ENCODE measurements at places on chromosomes 4 and X.

DNA sequence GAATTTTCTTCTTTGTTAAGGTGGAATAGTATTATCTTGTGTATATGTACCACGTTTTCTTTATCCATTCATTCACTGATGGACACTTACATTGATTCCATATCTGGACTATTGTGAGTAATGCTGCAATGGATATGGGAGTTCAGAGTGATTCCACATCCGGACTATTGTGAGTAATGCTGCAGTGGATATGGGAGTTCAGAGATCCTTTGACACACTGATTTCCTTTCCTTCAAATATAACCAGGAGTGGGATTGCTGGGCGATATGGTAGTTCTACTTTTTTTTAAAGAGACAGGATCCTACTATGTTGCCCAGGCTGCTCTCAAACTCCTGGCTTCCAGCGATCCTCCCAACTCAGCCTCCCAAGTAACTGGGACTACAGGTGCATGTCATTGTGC is 12.1 kb downstream of the TMEM156 start:
- no peak for DNase-seq

- no peak for DNase-seq
These were observed 81.0 kb downstream of the SORBS2 start for GRCh38 chr4:185730849-185731608.

DNA sequence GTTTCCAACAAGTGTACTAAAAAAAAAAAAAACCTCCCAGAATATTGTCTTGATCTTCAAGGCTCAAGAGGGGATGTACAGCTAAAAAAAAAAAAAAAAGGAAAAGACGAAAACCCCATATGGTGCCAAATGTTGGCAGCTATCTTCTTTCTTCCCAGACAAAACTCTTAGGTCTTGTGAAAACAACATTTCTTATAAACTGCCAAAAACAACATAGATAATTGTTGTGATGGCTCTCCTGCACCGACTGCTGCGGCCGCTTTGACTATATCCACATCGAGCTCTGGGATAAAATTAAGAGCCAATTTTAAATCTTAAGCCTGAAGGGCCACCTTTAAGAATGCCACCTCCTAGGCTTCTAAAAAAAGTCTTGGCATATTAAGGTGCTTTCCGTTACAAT is 23.5 kb downstream of the PDGFC start:
- DNase-seq, result no peak

DNA sequence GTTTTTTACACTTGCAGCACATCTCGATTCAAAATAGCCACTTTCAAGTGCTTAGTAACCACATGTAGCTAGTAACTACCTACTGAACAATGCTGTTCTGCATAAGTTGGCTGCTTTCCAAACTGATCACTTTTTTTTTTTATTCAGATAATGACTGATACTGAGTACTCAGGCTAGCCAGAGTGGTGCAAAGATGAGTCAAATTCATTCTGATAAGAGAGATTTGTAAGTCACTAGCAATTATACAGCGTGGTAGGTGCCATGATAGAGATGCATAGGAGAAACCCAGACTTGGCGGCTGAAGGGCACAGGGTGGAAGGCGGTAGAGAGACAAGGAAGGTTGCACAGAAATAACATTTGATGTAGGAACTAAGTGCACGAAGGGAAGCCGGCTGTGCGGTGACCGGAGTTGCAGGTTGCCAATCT is 357 bp upstream of the IGBP1 start:
- no peak for DNase-seq

DNA sequence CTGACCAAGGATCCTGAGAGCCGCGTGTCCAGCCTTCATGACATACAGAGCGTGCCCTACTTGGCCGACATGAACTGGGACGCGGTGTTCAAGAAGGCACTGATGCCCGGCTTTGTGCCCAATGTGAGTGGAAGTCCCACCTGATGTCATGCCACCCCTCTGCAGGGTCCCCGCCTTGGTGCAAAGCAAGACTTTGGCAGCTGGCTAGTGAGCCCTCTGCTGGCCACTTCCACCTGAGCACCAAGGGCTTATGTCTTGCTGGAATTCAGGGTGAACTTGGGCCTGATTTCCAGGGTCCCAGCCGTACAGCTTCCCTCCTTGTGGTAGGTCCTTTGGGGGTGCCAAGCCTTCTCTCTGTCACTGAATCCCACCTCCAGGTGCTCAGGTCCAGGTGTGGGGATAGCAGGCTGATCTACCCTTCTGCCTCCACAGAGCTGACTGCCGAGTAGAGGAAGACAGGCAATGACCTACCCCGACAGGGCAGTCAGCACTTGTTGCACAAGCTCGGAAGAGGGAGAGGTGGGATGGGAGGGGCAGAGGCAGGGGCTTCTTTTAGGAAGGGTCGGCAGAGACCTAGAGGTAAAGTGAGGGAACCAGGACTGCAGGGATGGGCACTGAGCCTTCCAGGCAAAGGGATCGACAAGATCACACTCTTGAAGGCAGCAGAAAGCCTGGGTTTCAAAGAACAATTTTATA is 248.1 kb downstream of the EVC2 start:
- no peak for DNase-seq

DNA sequence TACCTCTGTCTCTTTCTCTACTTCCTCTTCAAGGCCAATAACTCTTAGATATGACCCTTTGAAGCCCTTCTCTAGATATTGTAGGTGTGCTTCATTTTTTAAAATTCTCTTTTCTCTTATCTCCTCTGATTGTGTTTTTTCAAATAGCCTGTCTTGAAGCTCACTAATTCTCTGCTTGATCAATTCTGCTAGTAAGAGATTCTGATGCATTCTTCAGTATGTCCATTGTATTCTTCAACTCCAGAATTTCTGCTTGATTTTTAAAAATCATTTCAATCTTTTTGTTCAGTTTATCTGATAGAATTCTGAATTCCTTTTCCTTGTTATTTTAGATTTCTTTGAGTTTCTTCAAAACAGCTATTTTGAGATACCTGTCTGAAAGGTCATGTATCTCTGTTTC is 47.9 kb downstream of the MCUB start:
- no peak for DNase-seq

GRCh38 chr4:36824682-36825081 is 419.9 kb upstream of the NWD2 start:
- DNase-seq, result no peak

GRCh38 chrX:9842541-9842940 is 56.3 kb downstream of the SHROOM2 start:
- no peak for DNase-seq

- DNase-seq, result no peak
These were observed 886 bp downstream of the DCLK2 start for GRCh38 chr4:150079081-150079581.

DNA sequence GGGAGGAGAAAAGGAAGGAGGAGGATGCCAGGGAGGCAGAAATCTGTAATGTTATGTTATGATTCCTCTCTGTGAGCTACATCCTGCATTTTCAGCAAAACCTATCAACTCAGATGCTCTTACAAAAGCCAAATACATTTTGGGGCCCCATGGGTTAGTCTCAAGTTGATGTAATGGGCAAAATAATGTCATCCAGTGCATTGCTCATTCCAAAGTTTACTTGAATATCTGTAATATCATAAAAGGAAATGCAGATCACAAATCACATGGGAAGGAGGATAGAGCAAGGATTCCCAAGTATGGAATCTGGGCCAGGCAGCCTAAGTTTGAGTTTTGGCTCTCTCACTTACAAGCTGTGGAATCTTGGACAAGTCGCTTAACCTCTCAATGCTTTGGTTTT is 74.9 kb upstream of the SOD3 start:
- DNase-seq, result no peak

DNA sequence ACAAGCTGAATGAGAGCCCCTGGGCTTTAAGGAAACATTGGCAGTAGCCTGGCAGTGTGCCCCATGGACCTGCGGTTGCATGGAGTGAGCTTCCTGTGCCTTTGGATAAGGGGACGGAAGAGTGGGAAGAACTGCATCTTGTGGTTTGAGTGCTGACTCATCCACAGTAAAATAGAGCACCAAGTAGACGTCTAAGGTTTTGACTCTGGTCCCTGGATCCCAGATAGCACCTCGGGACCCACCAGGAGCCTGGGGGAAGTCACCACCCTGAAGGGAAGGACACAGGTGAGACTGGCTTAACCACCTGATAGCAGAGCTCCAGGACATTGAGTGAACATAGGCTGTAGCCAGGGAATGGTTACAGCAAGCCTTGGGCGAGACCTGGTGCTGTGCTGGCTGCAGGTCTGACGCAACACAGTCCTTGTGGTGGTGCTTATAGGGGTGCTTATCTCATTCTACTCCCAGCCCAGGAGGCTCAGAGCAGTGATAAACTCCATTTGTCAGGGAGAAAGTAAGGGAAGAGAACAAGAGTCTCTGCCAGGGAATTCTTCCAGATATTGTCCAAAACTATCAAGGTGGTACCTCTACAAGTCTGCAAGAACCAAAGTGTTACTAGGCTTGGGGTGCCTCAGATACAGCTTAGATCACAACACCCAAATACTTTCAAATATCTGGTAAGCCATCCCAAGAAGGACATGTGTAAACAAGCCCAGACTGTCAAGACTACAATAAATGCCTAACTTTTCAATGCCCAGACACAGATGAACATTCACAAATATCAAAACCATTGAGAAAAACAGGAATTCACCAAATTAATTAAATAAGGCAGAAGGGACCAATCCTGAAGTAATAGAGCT is 123.6 kb upstream of the TET2 start:
- no peak for DNase-seq

DNA sequence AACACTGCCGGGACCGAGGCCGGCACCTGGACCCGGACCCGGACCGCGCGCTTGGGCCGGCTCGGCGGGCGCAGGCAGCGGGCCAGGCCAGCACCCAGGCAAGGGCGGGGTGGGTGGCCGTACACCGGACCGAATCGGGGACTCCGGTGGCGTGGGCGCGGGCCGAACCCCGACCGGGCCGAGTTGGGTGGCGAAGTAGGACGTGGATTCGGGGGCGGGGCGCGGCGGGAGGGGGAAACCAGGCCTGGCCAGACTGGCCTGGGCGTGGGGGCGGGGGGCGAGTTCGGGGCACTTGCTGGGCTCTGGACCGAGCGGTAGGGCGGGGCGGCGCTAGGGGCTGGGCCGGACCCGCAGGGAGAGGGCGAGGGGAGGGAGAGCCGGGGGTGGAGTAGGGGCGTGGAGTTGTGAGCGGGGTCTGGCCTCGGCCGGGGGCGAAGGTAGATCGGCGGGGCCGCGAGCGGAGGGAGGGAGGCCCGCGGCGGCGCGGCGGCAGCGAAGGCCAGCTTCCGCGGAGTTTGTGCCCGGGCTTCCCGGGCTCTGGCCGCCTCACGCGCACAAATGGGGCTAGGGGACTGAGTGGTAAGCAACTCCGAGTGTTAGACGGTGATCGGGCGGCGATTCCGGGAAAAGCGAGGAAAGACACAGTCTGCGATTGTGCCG is 1.8 kb upstream of the BCORL1 start:
- DNase-seq, result no peak

GRCh38 chr4:68905939-68906779 is 45.4 kb downstream of the UGT2A3 start:
- DNase-seq, result no peak

DNA sequence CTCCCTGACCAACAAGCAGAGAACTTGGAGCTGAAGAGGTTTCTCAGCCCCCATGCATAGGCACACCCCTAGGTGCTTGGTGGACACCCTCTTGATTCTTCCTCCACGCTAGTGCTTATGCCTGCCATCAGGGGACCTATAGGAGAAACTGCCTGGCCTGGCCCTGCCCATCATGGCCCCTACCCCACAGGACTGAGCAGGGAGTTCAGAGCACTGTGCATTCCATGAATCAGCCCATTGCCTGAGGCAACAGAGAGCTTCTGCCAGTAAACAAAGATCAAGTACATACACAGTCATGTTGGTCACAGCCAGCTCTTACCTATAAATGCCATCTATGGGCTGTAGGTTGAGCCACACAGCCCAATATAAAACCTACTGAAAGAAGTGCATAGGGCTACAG is 99.1 kb upstream of the EDNRA start:
- no peak for DNase-seq

GRCh38 chrX:599837-600715 is 30.5 kb upstream of the SHOX start:
- DNase-seq, result no peak

DNA sequence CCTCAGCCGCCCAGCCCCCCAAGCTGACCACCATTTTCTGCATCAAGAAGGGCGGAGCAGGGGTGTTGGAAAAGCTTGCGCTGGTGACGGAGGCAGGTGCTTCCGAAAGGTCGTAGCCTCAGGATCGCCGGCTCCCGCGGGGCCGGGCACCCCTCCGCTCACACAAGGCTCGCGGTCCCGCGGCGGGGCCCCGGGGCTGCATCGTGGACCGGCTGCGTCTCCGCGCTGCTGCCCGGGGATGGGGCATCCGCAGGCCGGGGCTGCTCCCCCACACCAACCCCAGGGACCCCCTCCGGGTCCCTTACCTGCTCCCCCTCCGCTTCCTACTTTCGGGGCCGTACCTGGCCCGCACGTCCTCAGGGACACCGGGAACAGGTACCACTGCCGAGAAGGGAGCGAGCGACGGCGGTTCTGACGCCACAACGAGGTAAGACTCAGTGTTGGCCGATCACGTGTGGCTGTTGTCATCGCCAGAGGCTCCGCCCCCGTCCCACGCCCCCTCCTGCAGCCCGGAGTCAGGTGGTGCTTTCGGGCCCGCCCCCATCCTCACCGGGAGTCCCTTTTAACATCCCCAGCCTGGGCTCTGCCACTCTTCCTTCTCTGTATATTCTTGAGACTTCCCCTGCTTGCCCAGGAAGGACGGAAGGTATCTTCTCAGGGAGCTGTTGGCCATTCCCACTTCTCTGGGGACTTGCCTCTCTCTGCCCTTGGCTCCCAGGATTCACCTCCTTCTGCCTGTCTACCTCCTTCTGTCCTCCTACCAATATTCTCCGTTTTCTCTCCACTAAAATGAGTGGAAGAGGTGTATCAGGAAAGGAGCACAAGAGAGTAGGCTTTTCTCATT is at the start of gene BEX2:
Gene BEX2 (minus strand): TSS at position 436 of the 844 bp plus-strand sequence. CDS start 1,014 bp downstream, outside the sequence.
- peak; percentile 84 for DNase-seq

GRCh38 chr4:168588916-168589531 is 92.2 kb downstream of the PALLD start:
- no peak for DNase-seq

DNA sequence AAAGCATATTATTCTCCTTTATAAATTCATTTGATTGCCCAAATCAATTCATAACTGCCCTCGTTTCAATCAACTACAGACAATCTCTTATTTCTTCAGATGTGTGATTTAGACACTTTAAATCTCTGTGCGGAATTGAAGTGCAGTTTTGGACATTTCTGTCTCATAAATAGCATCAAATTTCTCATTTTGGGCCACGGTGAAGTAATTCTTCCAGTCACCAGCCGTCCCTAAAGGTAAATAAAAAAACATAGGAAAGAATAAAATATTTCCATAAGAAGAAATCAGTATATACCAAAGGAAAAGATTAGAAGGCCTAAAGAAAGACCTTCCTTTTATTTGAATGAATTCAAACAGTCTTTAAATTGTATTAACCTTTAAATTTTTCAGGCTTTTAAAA is 33.4 kb downstream of the SULT1B1 start:
- DNase-seq, result no peak

DNA sequence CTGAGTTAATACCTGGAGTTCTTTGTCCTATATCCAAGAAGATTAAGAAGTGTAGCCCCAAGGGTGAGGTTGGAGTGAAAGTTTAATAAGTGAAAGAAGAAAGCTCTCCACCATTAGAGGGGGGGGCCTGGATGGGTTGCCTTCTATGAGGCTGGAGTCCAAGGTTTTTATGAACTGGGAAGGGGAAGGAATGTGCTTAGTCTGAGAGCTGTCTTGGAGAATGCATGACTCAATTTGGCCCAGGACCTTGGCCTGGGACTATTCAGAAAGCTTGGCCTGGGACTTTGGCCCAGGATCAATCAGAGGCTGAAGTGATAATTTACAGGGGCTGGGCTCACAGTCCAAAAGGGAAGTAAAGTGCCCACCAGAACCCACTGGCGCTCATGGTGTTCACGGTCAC is 1049.0 kb upstream of the GRIA3 start:
- no peak for DNase-seq

GRCh38 chrX:9503261-9503660 is 38.4 kb downstream of the TBL1X start:
- no peak for DNase-seq

Data from CD4-positive, alpha-beta T cell treated with Interleukin-6 at 100 ng/mL for 8 hours (primary cell).